Epithelial cell of esophagus (primary cell): ENCODE measurements at places on chromosomes 1 and 21.

GRCh38 chr1:239516579-239516978, 130.2 kb downstream of the CHRM3 start:
- DNase-seq: no peak

DNA sequence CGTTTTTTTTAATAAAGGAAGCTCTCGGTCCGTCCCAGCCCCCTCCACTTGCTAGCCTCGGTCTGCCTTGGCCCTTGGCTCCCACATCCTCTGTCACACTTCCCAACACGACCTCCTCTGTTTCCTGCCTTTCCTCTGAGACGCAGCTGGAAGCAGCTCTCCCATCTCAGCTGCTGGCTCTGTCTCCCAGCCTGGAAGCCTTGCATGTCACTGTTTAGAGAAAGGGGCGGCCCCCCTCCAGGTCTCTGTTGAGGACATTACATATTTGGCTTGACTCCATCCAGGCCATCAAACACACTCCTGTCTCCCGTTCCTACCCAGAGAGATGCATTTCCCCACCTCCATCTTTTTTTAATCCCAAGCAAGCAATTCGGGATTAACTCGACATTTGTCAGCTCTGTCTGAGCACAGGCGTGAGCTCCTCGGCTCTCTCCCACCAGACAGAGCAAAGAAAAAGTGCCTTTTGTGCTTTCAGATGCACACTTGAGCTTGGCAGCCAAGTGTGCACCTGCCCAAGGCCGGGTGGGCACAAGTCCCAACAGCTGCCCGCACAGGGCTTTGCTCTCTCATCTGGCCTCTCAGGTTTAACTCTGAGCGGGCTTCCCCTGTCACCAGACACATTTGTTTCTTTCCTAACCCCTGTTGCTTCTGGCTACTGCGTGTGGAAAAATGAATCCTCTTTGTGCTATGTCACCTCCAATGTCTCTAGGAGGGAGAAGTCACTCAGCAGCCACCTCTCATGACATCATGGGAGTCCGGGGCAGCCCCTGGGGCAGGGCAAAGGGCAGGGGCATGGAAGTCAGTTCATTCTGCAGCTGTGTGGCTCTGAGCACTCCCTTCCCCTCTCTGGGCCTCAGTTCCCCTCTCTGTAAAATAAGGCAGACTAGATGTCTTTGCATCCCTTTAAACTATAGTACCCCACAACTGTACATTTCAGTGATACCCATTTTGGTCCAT, 108.3 kb downstream of the KCND3 start:
- DNase-seq: no peak

- DNase-seq: no peak
These were observed 1.5 kb downstream of the CPTP start for GRCh38 chr1:1326075-1326605.

GRCh38 chr1:178019622-178020021, 49.8 kb upstream of the SEC16B start:
- peak; percentile 38 for DNase-seq

DNA sequence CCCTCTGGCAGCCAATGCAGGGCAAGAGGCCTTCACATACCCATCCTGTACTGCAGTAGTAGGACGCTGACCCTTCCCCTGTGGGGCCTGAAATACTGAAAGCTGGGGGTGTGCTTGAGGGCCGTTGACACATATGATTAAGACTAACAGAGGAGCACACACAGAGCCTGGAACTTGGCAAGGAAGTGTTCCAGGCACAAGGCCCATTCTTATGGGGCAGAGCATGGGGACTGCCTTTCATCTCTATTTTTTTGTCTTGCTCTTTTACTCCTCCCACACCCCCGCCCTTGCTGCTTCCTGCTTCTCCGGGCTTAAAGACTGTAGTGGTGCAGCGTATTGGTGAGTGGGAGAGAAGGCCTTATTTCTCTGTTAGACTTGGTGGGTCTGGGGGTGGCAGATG, 137.4 kb downstream of the BACH1 start:
- DNase-seq: no peak

- DNase-seq: no peak
These were observed 113.6 kb upstream of the IPO9 start for GRCh38 chr1:201715351-201715750.

- no peak for DNase-seq
These were observed 5.1 kb downstream of the DNAJB4 start for GRCh38 chr1:78009836-78010235.

DNA sequence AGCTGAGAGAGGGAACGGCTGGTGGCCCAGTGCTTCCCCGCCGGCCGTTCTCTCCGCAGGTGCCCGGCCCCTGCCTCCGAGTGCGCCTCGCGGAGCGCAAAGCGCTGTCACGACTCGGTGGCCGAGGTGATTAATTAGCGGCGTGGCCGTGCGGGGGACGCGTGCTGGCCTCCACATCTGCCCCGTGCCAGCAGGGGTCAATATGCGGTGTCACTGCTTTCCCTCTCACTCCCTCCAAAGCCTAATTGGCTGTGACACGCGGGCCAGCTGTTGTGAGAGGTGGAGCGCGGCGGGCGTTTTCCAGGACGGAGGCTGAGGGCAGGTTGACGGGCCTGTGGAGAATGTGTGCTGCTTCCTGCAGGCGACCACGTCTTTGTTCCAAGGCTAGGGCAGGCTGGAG, 239.0 kb downstream of the LMX1A start:
- DNase-seq: no peak

DNA sequence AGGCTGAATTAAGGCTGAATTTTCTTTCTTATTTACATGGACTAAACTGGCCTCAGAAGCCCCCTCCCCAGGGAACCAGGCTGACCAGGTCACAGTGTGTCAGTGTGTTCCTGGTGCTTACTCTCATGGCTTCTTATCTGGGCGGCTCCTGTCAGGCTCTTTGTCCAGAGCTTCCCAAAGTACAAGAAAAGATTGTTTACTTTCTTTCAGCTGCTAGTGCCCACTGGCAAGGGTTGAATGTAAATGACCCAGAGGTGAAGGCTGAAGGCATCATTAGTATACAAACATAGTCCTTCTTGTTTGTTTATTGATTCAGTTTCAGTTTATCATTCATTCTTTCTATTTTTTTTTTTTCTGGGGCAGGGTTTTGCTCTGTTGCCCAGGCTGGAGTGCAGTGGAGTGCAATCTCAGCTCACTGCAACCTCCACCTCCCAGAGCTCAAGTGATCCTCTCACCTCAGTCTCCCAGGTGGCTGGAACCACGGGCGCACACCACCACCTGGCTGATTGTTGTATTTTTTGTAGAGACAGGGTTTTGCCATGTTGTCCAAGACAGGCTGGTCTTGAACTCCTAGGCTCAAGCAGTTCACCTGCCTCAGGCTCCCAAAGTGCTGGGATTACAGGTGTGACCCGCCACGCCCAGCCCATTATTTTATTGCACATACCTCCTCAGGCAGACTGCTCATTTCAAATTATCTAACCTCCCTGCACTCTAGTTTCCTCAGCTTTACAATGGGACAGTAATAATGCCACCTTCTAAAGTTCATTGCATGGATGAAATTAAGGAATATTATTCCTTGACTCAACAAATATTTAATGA, 9.8 kb upstream of the KDM4A start:
- DNase-seq: peak; percentile 53

DNA sequence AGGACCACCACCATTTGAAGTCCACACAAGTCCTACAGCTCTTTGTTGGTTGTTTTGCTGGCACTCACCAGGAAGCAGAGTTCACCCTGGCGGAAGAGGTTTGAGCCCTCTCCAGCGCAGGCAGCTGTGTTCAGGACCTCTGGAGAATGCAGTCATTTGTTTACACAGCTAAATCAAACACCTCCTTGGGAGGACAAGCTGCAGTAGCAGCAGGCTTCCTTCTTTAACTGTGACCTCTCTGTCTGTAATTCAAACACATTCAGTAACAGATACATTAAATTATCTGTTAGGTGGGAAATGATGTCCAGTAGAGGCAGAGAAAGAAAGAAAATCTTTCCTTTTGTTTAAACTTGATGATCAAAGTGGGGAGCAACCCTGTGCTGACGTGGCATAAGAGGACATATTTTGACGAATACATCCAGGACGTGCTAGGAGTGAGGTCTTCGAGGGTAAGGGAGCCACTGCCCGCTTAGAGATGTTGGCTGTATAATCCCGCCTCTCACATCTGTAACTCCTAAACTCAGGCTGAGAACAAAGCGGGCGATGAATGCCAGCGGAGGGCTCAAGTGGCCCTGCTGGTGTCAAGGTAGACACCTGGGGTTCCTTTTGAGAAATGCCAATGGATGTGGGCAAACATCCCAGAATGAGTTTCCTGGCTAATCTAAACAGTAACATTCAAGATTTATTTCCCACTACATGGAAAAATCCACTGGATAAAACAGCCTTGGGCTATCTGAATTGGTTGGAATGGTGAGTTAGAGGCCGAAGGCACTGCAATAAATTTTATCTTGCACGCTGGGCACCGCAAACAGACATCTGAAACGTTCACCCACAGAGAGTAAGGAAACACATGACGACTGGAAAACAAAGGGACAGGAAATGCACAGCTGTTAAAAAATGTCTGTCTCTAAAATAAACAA, 51.7 kb downstream of the ABCA4 start:
- peak; percentile 28 for DNase-seq

- DNase-seq: peak; percentile 67
These were observed 66.0 kb downstream of the PGBD5 start for GRCh38 chr1:230359992-230360668.

- no peak for DNase-seq
These were observed 18.9 kb upstream of the LEPR start for GRCh38 chr1:65401612-65402011.

- peak; percentile 12 for DNase-seq
These were observed 77.9 kb upstream of the EDEM3 start for GRCh38 chr1:184832517-184832916.

DNA sequence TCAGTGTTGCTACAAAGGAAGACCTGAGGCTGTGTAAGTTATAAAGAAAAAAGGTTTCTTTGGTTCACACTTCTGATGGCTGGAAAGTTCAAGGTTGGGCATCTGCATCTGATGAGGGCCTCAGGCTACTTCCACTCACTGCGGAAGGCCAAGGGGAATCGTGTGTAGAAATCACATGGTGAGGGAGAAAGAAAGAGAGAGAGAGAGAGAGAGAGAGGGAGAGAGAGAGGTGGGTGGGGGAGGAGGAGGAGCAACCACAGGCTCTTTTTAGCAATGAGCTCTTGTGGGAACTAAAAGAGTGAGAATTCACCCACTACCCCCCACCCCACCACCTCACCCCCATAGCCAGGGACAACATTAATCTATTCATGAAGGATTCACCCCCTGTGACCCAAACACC, 59.9 kb downstream of the CLSTN1 start:
- no peak for DNase-seq

DNA sequence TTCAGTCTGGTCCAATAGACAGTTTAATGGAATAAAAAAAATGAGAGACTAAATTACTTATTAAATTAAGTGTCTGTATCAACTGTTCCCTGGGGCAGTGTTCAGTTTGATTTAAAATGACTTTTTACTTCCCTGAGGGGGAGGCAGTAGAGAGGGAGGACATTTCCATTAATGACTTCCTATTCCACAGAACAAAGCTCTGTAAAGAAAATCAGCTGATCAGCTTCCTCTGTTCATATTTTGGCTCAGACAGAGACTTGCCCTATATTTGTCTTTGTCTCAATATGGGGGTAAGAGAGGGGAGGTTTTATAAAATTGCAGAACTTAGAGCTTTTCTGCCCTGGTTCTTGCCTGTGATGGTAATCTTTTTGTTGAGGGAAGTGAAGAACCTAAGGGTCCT, 8.4 kb downstream of the CFAP126 start:
- DNase-seq: no peak

DNA sequence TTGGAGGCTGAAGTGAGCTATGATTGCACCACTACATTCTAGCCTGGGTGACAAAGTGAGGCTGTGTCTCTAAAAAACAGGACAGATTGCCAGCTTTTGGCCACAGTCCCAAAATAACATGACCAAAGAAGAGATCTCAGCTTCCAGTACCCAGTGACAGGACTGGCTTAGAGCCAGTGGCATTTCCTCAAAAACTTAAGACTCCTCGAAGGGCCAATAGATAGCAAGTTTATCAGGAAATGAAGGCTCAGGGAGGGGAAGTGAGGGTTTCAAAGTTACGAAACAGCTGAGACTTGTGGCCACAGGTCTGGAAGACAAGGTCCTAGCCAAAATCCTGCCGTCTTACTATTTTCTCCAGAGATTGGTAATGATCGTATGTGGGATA, 6.3 kb upstream of the TMEM39B start:
- peak; percentile 96 for DNase-seq

DNA sequence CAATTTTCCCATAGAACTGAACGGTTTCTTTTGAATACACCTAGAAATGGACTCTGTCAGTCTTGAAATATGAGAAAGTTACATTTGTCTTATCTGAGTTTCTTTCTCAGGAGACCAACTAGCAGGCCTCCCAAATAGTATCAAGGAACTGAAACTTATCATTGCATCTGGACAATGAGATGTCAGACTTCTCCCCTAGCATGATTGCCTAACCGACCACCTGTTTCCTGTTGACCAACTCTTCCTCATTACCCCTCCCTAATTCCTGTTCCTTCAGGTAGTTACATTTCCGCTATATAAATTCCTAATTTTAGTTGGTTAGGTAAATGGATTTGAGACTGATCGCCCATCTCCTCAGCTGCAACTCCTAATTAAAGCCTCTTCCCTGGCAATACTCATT, 1587.3 kb downstream of the NCAM2 start:
- DNase-seq: no peak

- DNase-seq: no peak
These were observed 194.6 kb downstream of the GREM2 start for GRCh38 chr1:240417317-240417716.

- no peak for DNase-seq
These were observed 65.9 kb upstream of the SIPA1L2 start for GRCh38 chr1:232695621-232696385.

DNA sequence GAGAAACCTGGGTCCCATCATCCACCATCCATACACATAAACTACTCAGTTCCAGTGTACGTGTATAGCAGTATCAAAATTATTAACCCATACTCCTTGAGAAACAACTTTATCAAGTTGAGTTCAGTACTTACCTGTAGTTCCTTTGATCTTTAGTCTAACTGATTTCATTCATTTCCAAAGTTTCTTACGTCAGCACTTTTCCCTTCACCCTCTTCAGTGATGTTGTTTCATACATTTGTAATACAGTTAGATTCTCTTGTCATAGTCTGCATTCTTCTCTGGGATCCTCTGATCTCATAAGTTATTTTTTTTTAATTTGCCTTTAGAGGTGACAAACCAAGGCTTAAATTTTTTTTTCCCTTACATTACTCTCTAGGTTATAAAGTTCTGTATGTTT, 143.2 kb downstream of the PIK3R3 start:
- DNase-seq: no peak

DNA sequence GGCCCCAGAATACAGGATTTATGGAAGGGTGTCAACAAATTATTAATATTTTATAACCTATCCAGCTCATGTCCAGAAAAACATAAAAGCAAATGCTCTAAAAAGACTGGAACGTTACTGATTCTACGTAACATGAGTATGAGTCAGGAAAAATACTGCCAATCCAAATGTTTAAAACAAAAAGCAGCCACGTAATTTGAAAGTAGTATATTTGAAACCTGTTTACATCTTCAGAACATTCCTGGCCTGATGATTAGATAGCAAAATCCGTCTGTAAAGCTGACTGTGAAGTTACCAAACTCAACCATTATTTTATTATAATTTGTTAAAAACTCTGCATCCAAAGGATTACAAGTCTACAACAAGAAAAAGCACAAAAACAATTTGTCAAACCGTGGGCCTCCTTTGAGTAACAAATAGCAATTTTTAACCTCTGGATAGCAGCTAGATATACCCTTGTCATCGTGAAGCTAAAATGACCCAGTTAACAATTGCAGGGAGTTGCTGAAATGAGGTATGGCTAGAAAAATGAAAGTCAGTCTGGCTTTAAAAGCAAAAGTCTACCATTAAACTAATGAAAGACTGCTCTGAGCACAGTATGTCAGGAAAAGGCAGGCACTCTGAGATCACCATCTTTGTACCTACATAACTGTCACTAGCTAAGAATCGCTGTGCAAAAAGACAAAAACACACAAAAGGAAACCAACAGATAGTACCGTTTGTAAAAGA, 1.2 kb downstream of the UBR4 start:
- peak; percentile 36 for DNase-seq
